ENCODE measurements at places on chromosomes 3 and 15.

DNA sequence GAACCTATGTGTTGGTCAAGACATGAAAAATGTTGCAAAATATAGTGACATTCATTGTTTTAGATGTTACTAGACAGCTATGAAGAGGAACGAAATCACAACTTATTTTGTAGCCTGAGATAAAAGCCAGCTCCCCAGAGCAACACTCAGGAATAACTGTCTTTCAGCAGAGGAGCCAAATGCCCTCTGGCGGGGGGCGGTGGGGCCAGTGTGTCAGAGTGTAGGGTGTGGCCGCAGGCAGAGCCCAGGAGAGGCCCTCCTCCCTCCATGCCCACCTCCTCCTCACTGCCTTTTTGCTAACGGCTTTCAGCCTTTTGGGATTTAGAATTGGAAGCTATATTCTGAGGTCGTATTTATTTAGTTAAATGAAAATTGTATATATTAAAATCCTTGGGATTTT, 16.9 kb downstream of the APOD start:
- no peak for DNase-seq

DNA sequence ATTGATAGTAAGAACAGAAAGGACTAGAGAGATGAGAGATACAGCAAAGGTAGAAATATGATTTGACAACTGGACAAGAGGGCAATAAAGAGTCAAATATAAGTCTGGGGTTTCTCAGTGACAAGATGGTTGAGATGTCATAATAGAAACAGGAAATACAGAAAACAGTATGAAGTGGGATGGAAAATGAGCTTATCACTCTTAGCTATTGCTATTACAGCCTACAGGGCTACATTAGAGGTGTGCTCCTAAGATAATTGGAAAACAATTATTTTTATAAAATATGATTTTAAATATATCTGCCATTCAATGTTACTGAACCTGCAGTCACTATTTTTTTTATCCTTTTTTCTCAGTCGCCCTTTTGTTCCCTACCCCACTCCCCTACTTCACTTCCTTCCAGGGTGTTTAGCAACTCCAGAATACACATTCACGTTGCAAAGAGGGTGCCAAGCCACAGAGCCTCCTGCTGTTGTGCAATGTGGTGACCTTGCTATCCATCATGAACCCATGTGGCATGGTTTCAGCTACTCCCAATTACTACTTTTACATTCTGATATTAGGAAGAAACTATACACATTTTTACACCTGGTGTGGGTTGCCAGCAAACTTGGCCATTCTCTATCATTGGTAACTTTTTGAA, 6.0 kb downstream of the NRG4 start:
- DNase-seq = no peak

DNA sequence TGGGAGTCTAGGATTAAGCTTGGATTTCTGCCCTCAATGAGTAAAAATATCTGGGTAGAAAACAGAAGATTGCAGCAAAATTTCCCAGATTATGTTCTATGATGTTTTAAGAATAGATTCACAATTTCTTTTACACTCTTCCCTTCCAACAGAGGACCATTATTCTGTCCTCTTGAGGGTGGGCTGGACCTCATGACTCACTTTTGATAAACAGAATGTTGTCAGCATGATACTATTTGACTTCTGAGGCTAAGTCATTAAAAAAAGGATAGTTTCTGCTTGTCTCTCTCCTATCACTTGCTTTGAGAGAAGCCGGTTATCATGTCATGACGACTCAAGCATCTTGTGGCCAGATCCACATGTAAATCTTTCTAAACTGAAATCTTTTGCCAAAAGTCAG, 396.2 kb upstream of the CDIN1 start:
- no peak for DNase-seq

DNA sequence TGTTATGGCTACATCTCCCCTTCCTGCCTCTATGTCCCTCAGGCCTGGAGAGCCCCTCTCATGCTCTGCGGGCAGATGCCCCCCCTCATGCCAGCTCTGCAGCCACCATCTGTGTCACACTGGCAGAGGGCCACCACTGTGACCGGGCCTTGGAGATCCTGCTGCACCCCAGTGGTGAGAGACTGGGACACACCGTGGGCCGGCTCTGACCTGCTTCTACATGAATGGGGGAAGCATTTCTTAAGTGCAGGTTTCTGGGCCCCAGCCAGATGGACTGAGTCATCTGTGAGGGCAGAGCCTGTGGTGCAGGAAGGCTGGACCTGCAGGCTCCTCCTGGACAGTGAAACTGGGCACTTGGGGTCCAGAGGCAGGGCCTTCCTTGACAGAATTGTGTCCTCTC, 4.8 kb downstream of the VWA5B2 start:
- DNase-seq = peak; percentile 67

- no peak for DNase-seq
Observed at GRCh38 chr15:48469271-48469670, 138.0 kb downstream of the DUT start.

GRCh38 chr3:186004209-186004608, 66.4 kb upstream of the TRA2B start:
- DNase-seq = no peak

GRCh38 chr3:194858382-194858781, 172.7 kb downstream of the FAM43A start:
- no peak for DNase-seq

- DNase-seq = no peak
Observed at GRCh38 chr3:124063197-124063909, 71.4 kb upstream of the ROPN1 start.

- DNase-seq = no peak
Observed at GRCh38 chr15:98878172-98878571, 129.4 kb downstream of the PGPEP1L start.

- no peak for DNase-seq
Observed at GRCh38 chr3:143311096-143311495, 191.5 kb downstream of the CHST2 start.

- no peak for DNase-seq
Observed at GRCh38 chr3:69343875-69344274, 42.0 kb downstream of the FRMD4B start.

- DNase-seq = peak; percentile 34
Observed at GRCh38 chr3:94036909-94037507, 8.6 kb upstream of the STX19 start.

- DNase-seq = no peak
Observed at GRCh38 chr15:96360581-96361308, 30.2 kb downstream of the NR2F2 start.

- no peak for DNase-seq
Observed at GRCh38 chr3:37310666-37311050, 136.3 kb upstream of the LRRFIP2 start.

DNA sequence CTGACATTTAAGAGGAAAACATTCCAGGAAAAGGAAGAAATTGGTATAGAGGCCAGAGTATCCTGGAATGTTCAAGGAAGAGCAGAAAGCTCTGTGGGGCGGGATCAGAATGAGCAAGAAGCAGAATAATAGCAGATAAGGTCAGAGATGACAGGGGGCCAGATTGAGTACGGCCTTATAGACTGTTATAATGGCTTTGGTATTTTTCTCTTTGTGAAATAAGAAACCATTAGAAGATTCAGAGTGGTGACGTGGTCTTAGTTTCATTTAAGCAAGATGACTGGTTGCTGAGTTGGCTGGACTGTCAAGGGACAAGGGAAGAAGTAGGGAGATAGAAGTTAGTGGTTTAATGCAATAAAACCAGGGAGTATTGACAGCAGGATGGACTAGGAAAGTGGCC, 218.3 kb upstream of the SOX2 start:
- no peak for DNase-seq

DNA sequence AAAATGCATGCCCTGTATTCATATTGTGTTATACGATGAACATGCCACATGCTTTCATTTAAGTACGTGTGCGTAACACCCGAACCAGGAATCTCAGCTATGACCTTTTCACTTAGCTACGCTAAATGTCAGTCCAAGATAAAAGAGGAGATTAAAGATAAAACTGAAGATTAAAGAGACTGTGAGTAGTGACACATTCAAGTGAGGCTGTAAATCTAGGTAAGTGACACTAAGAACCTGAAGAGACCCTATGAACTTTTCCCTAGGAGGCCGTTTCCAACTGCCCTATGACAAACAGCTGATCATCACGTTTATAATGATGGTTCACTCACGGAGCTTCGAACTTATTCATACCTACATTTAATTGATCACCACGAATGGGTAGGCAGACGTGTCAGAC, 32.2 kb downstream of the TFRC start:
- no peak for DNase-seq

- no peak for DNase-seq
Observed at GRCh38 chr3:149462581-149463011, 11.9 kb upstream of the TM4SF4 start.

- DNase-seq = no peak
Observed at GRCh38 chr3:38469852-38470251, 16.2 kb downstream of the ACVR2B start.

DNA sequence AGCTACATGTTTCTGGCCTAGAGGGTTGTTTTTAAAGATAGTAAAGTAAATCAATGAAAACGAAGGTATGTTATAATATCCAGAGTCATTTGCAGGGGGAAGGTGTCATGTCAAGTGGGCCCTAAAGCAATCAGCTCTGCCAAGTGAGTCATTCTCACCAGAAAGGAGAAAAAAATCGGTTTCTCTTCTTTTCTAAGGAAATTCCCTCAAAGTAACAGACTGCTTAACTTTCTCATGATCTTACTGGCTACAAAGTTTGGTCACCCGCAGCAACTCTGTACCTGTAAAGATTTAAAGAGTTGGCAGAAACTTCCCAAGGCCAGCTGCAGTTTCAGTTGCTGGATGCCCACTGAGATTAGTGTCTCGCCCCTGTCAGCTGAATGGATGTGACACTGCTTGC, 5.5 kb upstream of the FSIP1 start:
- no peak for DNase-seq

- peak; percentile 43 for DNase-seq
Observed at GRCh38 chr3:113536627-113537101, 4.3 kb downstream of the SIDT1 start.

DNA sequence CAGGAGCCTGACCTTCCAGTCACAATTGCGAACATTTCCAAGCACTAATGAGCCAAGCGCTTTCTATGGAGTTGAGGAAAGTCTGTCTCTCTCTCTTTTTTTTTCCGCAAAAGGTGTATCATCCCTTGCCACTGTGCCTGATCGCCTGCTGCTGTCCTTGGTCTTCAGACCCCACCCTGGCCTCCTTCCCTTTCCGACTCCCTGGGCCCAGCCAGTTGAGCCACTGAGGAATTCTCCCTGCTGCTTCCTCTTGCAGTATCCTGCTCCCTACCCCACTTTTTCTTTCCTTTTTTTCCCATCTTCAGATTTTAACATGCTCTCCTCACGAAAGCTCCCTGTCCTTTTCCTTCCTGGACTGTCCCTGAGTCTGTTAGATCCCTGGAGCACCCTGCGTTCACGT, 396.5 kb upstream of the C2CD4B start:
- no peak for DNase-seq

- no peak for DNase-seq
Observed at GRCh38 chr3:190558316-190558715, 44.4 kb downstream of the IL1RAP start.

GRCh38 chr3:53773611-53774368, 72.4 kb downstream of the CHDH start:
- DNase-seq = no peak

DNA sequence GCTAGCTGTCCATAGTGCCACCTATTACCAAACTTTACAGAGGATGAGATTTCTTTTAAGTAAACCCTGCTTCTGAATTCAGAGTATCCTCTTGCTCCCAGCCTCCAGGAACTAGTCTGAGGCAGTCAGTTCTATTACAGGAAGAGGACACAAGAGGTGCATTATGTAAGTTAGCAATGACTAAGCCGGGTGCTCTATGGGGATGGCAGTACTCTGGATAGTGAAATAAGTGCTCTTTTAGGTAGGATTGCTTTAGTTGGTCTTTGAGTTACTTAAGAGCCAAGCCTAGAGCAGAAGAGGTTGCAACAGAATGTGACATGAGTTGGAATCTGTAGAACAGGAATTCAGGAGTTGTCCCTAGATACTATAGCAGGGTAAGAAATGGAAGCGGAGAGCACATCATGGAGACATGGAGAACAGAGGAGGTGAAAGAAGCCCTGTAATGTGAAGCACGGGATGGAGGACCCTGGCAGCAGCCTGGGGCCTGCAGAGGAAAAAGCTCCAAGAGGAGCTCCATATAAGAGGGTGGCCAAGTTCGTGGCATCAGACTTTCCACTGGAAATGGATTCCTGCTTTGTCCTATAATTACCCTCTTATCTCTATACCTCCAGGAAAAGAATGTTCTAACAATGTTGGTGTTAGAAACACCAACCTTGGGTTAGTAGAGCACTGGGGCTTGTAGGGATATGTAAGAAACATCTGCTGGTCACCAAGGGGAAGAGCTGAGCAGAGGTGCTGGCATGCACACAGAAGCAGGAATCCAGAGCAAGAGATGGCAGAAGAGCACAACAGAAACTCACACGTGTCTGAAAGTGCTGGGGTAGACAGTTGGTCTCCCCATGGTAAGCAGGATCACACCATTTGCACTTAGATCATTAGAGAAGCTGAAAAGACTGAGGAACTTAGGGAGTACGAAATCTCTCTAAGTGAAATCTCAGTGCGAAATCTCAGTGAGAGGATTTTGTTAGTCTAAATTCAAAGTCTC, 851.1 kb downstream of the FHIT start:
- DNase-seq = no peak

DNA sequence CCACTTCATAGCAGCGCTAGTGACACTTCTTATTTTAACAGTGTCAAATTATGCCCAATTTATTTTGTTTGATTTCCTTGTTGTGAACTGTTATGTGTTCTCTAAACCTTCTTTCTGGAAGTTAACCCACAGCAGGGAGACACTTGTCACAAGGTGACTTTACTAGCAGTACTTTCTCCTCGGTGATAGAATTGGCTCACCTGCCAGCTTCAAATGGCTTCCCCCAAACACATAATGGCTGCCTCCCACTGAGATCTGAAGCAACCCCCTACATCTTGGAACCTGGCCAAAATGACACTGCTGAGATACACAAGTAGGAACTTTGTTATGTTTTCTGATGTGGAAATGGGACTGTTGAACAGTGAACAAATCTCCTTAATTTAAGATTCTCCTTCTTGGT, 238.8 kb upstream of the DPH6 start:
- DNase-seq = peak; percentile 1

DNA sequence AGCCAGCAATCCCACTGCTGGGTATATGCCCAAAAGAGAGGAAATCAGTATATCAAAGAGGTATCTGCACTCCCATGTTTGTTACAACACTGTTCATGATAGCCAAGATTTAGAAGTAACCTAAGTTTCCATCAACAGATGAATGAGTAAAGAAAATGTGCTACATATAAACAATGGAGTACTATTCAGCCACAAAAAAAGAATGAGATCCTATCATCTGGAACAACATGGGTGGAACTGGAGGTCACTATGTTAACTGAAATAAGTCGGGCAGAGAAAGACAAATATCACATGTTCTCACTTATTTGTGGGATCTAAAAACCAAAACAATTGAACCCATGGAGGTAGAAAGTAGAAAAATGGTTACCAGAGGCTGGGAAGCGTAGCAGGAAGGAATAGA, 108.2 kb downstream of the TBC1D5 start:
- DNase-seq = no peak

GRCh38 chr3:190053919-190054672, 66.6 kb downstream of the P3H2 start:
- peak; percentile 82 for DNase-seq

GRCh38 chr3:166510382-166510781, 673.2 kb upstream of the BCHE start:
- no peak for DNase-seq

GRCh38 chr3:194272861-194273742, 78.0 kb downstream of the CPN2 start:
- no peak for DNase-seq

All from A549 (cell line).